Fibroblast of mammary gland (primary cell): ENCODE measurements at places on chromosomes 3 and 15.

- peak; percentile 78 for DNase-seq
Measured at GRCh38 chr3:160372780-160373179, 26.2 kb downstream of the IFT80 start.

- no peak for DNase-seq
Measured at GRCh38 chr3:112776836-112777235, 69.8 kb downstream of the CD200R1L start.

DNA sequence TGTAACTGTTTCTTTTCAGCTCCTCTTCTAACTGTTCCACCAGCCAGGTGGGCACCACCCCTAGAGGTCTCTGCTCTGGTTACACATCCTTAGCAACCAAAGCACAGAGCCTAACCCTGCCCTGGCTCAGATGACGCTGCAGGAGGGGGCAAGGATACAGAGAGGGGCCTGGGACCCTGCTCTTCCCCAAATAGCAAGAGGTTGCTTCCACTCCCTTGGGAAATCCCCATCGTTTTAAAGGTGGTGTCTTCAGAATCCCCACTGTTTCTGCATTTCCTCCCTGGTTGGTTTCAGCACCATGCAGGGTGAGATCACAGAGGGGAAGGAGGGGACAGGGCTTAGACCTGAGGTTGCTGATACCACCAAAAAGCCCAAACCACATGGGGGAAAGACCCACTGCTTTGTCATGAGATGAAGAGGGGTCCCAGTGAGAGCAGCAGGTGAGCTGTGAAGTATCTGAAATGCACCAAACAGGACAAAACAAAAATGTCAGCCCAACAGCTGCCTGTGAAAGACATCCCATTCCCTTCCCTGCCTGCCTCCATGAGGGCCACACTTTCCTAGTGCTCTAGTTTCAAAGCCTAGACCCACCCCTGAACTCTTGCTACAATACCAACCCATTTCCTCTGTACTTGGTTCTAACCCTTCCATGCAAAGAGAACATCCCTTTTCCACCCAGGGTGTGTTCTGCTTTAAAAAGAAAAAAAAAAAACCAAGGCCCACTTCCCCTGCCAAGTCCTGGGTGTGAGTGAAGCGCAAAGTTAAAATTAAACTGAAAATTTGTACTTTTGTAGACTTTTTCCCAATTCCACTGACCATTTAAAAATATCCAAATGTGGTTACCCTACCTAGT, 29.0 kb downstream of the ANP32A start:
- no peak for DNase-seq

DNA sequence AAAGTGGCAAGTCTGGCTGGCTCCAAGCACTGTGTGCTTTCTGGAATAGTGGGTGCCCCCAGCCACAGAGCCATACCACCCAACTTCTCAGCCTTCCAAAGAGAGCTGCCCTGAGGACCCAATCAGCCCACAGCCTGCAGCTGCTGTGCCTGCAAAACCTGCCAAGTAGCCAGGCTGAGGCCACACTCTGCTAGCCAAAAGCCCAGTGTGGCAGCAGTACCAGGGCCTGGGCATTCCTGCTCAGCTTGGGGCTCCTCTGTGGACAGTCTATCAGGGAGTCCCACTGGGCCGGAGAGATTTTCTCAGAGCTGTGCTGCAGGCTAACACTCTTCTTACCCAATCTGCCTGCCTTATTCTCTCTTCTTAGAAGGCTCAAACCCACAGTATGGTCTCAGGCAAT, 136.5 kb downstream of the TPRA1 start:
- no peak for DNase-seq

DNA sequence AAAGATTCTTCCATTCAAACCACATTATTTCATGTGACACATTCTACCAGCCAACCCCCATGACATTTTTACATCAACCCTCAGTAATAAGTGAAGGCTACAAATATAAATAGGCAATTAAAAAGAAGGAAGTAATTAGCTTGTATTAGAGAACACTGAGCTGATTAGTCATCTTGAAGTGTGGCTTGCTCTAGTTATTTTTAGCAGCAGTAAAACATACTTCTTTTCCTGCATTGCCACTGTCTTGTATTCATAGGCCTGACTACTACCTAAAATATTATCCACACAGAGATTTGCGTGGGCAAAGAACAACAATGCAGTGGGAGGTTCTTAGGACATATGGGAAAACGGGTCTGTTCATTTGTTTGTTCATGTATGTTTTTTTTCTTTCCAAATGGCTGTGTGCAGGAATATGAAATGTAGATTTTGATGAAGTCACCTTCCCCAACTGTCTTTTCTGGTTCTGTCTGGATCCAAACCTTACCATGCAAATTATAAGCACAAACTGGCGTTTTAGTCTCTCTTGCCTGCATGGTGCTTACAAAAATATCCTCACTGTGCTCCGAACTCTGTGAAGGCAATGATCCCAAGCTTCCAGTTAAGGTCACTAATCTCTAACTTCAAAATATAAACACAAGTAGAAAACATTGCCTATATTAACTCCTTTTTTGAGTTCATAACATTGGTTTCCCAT, 31.5 kb upstream of the TM4SF4 start:
- peak; percentile 85 for DNase-seq

DNA sequence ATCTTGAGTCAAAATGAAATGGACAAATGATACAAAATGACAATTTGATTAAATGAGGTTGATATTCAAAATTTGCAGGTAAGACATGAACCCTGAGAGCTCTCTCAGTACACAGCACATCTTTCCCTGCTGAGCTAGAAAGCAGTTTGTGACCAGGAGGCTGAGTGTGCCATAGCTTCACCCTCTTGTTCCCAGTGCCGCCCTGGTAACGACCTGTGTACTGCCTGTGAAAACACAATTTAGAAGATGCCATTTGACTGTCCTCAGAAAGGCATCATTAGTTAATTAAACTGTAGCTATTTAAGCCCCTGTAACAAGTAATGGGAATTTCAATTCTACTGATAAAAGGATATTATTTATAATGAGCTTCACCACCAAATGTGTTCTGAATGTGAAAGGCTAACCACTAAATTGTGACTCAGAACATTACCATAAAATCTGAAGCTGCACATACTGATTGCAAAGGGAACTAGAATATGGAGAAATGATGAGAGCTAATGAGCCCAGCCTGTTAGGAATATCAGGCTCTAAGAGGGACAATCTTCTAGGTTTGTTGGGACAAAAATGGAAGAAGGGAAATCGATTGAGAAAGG, 212.9 kb upstream of the ARPP21 start:
- no peak for DNase-seq

- no peak for DNase-seq
Measured at GRCh38 chr15:75197062-75197630, 4.5 kb upstream of the C15orf39 start.

- peak; percentile 51 for DNase-seq
Measured at GRCh38 chr3:52533623-52534280, at the start of gene NT5DC2. Gene NT5DC2, minus strand, starts transcription at chr3:52533857. Its CDS starts 120 bp downstream, at chr3:52533737.

DNA sequence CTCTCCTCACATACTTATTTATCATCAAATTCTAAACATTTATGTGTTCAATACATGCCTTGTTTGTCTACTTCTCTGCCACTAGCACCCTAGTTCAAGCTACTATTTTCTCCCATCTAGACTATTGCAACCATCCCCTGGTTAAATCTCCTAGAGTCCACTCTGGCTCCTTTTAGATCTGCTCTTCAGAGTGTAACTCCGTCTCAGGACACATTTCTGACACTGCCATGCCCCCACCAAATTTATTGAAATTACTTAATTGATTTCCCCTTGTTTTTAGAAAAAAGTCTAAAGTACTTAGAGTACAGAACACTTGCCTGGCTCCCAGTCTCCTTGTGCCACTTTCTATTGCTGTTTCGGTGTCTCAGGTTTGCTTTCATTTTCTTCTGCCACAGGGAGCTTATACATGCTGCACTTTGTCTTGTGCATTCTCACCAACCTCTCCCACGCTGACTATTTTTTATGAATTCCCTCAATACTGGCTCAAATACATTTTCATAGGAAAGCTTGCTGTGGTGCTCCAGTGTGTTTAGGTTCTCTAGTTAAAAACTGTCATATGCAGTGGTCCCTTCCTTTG, 792.3 kb downstream of the DIPK2A start:
- DNase-seq: no peak

DNA sequence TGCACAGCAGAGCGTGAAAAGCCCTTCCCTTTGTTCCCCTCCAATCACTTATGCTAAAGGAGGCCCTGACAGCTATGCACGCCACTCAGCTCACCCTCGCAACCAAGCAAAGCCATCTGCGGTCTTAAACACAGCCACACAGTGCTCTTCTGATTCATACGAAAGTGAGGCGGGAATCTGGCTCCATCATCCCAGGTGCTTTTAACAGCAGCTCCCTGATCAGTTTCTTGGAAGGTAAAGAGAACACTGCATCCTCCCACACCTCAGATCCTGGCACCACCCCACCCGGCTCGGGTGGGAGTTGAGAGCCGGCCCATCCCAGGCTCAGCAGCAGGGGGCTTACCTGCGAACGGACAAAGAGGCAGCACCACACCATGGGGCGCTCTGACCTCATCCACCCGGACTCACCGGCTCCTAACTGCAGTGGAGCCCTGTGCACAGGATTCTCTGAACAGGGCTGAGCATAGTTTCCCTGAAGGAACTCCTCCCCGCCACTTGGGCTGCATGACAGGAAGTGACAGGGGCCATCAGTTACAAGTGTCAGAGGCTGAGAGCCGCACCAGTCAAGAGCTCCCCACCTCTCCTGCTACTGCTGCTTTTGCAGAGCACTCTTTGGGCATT, 114.3 kb upstream of the ARHGEF3 start:
- DNase-seq: no peak

DNA sequence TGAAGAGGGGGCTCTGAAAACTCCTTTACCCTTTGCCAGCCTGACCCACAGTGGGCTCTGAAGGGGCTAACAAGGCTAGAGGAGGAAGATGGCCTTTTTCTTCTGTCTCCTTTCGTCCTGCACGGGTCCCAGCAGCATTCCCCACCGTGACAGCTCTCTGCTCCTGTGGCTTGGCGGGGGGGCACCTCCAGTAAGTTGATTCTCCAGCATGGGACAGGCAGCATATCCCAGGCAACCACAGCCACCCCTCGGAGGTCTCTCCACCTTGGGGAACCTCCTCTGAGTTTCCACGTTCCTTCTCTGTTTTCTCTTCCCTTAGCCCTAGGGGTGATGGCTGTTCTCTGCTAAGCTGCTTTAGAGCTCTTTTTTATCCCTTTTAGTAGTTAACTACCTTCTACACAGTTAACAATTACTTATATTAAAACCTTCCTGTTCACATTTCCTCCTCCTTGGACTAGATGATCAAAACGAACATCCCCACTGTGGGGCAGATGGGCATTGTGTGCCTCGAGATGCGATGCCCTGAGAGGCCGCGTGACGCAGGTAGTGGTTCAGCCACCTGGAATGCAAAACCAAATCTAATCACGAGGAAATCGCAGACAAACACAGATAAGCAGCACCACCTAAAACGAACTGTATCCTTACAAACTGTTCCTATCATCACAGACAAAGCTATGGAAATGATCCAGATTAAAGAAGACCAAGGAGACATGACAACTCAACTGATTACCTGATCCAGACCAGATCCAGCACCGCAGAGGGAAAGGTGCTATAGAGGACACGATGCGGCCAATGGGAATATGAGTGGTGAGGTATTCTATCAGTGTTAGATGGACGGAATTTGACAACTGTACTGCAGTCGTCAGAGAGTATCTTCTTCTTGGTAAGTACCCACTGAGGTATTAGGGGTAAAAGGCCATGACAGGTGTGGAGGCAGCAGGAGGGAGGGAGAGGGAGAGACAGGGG, 27.7 kb downstream of the TSPAN3 start:
- no peak for DNase-seq

DNA sequence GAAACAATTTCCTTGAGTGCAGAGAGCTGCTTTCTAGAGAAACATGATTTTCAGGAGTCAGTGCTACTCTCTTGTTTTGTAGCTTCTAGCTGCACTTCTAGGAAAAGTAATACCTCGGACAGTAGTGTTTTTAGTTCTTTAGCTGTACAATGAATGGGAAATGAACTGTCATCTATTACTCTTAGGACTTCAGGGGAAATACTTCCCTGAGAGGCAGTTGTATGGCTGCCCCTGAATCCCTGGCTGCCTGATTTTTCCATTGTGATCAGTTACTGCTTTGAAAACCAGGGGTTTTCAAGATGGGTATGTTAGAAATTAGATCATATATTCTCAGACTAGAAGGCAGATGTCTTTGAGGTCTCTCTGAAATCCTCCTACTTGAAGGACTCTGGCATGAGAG, 200.3 kb upstream of the SEMA6D start:
- no peak for DNase-seq

- peak; percentile 51 for DNase-seq
Measured at GRCh38 chr15:56234804-56235203, 8.9 kb downstream of the RFX7 start.

DNA sequence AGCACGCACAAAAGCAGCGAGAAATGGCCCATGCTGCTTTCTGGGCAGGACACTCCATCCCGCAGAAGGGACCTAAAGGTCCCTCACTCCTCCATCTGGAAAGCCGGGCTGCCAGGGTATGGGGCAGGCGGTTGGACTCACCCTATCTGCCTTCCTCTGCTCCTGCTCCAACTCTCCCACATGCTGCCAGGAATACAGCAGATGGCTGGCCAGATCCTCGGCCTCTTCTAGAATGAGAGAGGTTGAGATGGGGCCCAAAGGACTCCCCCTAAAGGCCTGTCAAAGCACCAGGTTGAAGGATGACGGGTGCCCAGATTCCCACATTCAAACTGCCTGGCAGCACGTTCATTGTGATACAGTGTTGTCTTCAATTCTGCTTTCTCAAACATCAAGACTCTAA, 85.1 kb upstream of the C2CD4B start:
- DNase-seq: no peak

DNA sequence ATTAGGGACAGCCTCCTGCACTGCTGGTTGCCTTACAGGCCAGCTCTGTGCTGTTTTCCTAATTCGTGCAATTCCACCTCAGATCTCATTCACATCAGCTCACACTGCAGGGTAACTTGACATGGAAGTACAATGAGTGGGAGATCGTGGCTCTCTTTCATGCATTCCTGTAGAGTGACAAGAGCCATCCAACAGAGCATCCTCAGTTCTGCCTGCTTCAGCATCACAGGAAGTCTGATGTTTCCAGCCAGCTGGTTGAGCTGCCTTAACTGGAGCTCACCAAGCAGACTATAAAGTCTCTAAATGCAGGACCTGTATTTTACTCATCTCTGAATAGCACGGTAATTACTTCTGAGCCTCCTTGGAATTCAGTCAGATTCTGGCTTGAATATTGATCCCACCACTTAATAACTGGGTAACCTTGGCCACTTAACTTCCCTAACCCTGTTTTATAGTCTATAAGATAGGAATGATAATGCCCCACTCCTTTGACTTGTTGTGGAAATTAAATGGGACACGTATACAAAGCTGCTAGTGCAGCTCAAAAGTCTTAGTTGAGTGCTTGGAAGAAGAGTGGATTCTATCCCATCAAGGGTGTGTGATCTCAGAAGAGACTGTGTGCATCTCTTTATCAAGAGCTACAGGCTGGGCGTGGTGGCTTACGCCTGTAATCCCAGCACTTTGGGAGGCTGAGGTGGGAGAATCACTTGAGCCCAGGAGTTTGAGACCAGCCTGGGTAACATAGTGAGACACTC, 1.4 kb upstream of the DIS3L start:
- no peak for DNase-seq
